Hindlimb muscle (tissue), 1 donor: ENCODE measurements at places on chromosomes 1 and 21.

GRCh38 chr1:110524311-110525248 lies 5.6 kb upstream of the KCNA10 start:
- peak; percentile 33 for DNase-seq

DNA sequence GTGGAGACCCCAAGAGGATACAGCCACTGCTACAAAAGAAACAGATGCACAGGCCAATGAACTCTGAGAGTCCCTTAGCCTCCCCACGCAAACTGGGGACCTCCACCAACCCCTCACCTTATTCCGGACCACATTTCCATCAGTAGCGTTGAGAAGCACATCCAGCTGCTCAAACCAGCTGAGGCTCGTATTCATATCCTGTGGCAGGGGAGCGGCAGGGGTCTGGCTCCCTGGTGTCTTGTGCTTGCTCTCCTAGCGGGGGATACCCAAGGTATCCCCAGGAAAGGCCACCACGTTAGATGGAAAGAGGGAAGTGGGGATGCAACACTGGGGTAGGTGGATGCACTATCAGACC lies 481 bp downstream of the CCDC163 start:
- no peak for DNase-seq

DNA sequence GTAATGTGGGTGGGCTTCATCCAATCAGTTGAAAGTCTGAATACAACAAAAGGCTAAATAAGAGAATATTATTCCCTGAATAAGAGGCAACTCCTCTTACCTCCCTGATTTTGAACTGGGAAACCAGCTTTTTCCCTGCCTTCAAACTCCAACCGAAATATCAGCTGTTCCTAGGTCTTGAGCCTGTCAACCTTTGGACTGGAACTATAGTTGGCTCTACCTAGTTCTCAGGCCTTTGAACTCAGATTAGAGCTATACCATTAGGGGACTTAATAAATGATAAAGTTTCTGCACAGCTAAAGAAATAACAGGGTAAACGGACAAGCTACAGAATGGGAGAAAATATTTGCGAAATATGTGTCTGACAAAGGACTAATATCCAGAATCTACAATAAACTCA lies 43.8 kb upstream of the BEND5 start:
- DNase-seq = no peak

- no peak for DNase-seq
Measured at GRCh38 chr1:181135815-181136737, 47.6 kb downstream of the IER5 start.

GRCh38 chr1:93707956-93708355 lies 26.3 kb upstream of the BCAR3 start:
- no peak for DNase-seq

GRCh38 chr1:7970246-7970645 lies 8.7 kb downstream of the PARK7 start:
- DNase-seq = no peak
